CD4-positive, alpha-beta T cell (primary cell): ENCODE measurements at places on chromosomes 5 and 9.

DNA sequence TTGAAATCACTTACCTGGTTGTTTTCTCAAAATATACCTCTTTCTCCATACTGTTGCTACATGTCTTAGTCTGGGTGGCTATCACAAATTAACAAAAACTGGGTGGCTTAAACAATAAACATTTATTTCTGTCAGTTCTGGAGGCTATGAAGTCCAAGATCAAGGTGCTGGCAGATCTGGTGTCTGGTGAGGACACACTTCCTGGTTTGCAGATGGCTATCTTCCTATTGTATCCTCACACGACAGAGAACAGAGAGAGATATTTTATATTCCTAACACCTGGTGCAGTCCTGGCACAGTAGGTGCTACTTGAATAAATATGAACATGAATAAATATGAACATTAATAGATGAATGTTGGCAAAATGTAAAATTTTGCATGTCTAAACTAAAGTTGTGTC, 164.3 kb upstream of the ACOT12 start:
- H3K4me1 ChIP-seq, result no peaks in the 10 kb centered on the region
- H3K27me3 ChIP-seq, result no peaks in the 10 kb centered on the region
- no peaks in the 10 kb centered on the region for H3K36me3 ChIP-seq
- H3K4me3 ChIP-seq, result no peak overlapping the region
- no peak for DNase-seq

DNA sequence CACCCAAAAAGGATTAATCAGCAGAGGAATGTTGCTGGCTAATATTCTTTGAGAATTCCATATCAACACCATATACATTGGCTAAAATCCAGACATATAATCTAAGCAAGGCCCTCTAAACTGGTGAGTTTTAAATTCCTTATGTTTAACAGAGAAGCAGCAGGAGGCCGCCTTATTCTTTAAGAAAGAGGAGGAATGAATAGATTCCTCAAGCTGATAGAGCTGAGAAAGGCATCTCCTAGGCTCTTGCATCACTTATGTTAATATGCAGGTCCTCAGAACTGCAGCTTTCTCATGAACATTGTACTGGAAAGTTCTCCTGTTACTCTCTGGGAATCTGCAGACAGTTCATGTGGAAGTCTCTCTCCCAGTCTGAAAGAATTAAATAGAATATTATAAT, 20.1 kb upstream of the SMARCA2 start:
- H3K27me3 ChIP-seq, result no peaks in the 10 kb centered on the region
- H3K36me3 ChIP-seq, result no peaks in the 10 kb centered on the region
- no peaks in the 10 kb centered on the region for H3K4me1 ChIP-seq
- no peak overlapping the region for H3K4me3 ChIP-seq
- no peak for DNase-seq

- no peak overlapping the region for H3K4me3 ChIP-seq
- H3K27me3 ChIP-seq, result no peaks in the 10 kb centered on the region
- DNase-seq, result no peak
Measured at GRCh38 chr9:107554636-107555035, 65.1 kb upstream of the KLF4 start.

DNA sequence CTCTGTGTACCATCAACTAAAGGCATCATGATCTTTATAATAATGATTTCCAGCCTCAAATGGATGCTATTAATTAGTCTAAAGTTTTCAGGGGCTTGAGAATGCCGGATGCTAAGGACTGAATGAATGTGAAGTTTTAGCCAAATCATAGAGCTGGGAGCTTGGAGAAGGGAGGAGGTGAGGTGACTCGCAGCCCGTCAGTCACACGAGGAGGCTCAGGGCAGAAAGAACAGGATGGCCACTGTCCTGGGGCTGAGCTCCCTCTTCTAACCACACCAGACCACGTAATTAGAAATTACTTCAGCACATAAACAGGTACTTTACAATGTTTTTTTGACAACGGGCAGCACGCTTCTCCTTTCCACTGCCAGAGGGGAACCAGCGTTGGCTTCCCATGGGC, 222.6 kb downstream of the NPR3 start:
- no peak overlapping the region for H3K4me3 ChIP-seq
- no peak for DNase-seq
- no peak overlapping the region for H3K27ac ChIP-seq
- no peaks in the 10 kb centered on the region for H3K27me3 ChIP-seq
